Stromal cell of bone marrow (primary cell): ENCODE measurements at places on chromosomes 16 and 17.

DNA sequence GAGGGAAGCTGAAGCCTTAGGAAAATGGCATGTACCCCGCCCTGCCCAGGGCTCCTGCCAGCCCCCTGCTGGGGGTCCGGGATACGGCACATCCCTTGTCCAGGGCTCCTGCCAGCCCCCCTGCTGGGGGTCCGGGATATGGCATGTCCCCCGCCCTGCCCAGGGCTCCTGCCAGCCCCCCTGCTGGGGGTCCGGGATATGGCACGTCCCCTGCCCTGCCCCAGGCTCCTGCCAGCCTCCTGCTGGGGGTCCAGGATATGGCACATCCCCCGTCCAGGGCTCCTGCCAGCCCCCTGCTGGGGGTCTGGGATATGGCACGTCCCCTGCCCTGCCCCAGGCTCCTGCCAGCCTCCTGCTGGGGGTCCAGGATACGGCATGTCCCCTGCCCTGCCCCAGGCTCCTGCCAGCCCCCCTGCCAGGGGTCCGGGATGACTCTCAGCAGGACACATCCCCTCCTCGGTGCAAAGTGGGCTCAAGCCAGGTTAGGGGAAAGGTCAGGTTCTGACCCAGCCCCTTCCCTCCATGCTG, 43.2 kb downstream of the RPH3AL start:
- DNase-seq: no peak

DNA sequence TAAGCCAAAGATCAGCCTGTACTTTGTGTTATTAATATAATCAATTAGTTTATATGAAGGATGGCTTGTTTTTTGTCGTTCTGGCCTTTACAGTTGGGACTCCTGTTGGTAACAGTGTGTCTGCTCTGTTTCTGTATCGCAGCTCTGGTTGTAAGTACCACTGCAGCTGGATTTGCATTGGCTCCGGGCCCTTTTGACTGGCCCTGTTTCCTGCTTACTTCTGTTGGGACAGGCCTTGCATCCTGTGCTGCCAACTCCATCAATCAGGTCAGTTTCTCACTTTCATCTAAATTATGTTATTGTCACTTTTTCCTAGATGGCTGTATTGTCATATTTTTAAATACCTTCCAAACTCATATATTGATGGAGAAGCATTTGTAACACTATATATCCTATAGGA, 32.7 kb downstream of the COX10 start:
- DNase-seq: no peak

GRCh38 chr17:10698096-10698818, 863 bp downstream of the ADPRM start:
- peak; percentile 28 for DNase-seq

GRCh38 chr17:48484850-48485249, 46.0 kb downstream of the HOXB1 start:
- DNase-seq: peak; percentile 58

DNA sequence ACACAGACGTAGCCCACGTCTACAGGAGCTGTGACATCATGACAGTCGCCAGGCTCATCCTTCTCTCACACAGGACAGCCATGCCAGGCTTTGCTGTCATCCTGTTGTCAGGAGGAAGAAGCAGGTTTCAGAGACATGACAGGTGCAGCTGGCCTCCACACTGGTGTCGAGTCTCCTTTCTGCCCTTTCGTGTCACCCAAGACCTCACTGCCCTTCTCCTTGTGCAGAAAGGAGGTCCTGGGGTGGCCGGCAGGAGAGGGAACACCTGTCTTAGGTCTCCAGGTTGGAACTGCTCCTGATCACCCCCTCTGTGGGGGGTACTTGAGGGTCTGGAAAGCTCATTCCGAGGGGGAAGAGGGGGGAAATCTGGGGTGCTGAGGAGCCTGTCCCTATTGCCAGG, 41.6 kb upstream of the IRF8 start:
- no peak for DNase-seq

- DNase-seq: no peak
These were observed 75.3 kb upstream of the RPH3AL start for GRCh38 chr17:427891-428290.

GRCh38 chr16:57127037-57127763, 34.8 kb downstream of the CPNE2 start:
- no peak for DNase-seq

GRCh38 chr17:17236295-17237025, 508 bp downstream of the FLCN start:
- peak; percentile 22 for DNase-seq

- DNase-seq: no peak
These were observed 11.8 kb upstream of the CDC42EP4 start for GRCh38 chr17:73323409-73324159.

DNA sequence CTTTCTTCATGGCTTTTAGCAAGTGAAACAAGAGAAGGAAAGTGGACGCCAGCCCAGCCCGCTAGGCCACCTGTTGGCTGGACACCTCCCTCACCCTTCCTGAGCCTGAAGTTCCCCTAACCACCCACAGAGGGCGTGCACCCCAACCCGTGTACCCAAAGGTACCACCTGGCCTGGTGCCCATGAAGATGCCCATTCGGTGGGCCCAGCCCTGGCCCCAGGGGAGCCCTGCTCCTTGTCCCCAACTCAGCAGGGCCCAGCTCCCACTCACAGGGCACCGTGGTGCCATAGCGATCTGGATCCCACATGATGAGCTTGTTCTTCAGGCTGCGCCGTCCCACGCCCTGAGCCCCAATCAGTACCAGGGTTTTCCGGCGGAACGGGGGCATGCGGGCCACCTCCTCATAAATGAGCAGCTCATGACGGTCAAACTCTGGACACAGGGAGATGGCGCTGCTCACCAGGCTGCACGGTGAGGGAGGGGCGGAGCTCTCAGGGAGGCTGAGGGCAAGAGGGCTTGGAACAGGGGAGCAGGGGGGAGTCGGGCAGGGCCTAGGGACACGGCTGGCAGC, 26.8 kb downstream of the MPP2 start:
- DNase-seq: no peak

- no peak for DNase-seq
These were observed 13.1 kb downstream of the POLR2A start for GRCh38 chr17:7497228-7497627.

DNA sequence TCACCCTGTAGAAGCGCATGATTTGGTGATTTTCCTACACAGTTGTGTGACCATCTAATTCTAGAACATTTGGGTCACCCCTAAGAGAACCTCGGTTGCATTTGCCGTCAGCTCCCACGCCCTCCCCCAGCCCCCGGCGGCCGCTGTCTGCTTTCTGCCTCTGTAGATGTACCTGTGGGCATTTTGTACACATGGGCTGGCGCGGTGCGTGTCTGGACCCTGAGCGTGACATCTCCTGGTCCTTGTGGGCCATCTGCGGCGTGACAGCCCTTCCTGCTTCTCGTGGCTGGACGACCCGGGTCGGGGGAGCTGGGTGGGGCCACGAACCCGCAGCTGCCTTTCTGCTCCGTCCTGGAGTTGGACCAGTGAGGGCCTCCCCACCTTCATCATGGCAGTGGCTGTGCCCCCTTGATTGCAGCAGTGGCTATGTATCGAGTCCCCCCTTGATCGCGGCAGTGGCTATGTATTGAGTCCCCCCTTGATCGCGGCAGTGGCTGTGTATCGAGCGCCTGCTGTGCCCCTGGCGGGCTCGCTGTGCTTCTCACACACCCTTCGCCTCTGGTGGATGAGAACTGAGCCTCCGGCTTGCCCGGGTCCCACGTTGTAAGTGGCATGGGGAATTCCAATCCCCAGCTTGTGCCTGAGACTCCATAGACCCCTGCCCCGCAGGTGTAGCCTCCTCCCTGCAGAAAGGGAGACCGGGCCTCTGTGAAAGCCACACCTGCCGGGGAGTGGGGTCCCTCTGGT, 24.1 kb downstream of the GSE1 start:
- no peak for DNase-seq

DNA sequence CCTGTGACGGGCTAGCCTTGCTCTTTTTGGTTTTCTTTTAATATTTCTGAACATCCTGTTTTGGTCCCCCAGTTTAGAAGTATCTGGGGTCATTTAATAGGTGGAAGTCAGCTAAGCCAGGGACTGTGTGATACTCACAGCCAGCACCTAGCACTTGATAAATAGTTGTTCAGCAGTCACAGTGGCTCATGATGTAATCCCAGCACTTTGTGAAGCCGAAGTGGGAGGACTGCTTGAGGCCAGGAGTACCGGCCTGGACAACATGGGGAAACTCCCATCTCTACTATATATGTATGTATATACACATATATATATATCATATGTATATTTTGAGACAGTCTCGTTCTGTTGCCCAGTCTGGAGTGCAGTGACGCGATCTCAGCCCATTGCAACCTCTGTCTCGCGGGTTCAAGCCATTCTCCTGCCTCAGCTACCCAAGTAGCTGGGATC, 1.8 kb upstream of the ZNRF1 start:
- DNase-seq: no peak

- DNase-seq: peak; percentile 28
These were observed 2.3 kb upstream of the NT5M start for GRCh38 chr17:17300624-17301568.

DNA sequence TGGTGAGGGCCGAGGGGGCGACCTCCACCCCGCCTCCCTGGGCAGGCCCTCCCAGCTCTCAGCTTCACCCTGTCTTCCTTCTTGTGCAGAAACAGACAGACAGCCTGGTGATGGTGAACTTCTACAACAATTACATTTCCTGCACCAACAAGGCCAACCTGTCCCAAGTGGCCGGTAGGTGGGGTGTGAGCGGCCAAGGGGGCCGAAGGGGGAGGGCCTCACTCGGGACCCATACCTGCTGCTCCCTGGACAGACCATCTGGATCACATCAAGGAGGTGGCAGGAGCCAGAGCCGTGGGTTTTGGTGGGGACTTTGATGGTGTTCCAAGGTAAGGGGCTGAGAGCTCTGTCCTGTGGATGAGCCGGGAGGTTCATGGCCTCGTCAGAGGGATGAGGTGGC, 20.1 kb downstream of the CHMP1A start:
- no peak for DNase-seq

GRCh38 chr17:78643326-78643725, 66.1 kb upstream of the DNAH17 start:
- no peak for DNase-seq

- no peak for DNase-seq
These were observed 17.4 kb downstream of the CRK start for GRCh38 chr17:1438593-1439083.

- peak; percentile 31 for DNase-seq
These were observed 10.0 kb upstream of the CD300LD start for GRCh38 chr17:74601944-74602572.

DNA sequence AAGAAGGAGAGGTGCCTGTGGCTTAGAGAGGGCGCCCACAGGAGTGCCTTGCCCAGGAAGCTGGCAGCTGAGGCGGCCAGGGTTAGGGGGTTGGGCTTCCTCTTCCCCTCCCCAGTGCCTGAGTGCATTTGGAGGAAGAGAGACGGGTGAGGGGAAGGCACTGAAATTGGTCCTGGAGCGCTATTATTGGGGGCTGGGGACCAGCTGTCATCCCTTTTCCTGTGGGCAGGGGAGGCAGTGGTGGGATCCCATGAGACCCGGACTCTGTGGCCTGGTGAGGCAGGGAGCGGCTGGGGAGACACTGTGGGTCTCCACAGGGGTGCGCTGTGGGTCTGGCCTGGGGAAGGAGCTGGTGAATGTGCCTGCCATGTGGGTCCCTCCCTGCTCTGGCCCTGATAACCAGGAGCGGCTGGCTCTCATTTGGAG, 259.7 kb downstream of the SEC14L1 start:
- no peak for DNase-seq

DNA sequence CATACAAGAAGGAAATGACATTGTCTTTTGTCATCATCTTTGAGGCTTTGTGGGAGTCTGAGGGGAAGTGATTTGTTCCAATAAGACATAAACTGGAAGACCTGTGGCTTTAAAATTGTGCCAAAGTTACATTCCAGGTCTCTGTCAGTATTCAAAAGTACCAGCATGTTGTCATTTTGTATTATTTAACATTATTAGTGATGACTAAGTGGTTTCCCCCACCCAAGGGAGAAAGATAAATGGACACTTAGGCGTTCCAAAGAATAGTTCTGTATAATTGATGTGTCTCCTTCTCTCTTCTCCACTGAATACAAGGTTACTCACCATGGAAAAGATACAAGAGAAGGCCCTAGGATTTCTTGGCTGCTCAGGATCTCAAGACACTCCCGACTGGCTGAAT, 3.8 kb downstream of the CFAP97D1 start:
- DNase-seq: no peak

DNA sequence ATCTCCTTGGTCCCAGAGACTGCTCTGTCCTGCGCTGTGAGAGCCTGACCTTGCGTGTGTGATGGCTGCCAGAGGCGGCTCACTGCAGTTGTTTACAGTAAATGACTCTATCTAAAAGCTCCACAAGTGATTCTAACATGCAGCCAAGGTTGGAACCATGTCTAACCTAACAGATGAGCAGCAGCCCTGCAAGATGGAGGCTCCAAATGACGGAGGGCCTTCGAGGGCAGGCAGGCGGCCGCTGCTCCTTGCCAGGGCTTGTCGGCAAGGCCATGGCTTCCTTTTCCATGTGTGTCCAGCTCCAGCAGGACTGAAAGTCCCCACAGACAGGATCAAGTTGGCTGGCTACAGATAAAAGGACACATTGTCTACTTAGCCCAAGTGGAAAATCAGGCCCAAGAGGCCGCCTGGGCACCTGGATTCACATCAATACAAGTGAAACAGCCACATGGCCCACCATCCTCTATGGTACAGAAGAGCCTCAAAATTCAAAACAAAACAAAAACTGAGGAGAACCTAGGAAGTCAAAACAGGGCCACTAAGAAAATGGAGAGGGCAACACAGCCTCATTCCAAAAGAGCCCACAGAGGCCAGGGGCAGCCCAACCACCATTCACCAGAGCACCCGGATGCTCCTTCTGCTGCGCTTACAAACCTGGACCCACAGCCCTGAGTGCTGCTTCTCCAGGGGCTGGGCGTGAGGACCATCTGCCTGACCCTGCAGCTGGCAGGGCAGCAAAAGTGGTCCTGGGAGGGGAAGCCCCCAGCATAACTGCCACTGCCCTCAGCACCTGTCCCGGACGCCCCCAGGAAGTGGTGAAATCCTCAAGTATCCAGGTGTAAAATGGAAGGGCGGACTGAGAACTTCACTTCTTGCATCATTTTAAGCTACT, 65.0 kb downstream of the AMFR start:
- no peak for DNase-seq

GRCh38 chr17:39064819-39065218, 86.6 kb downstream of the PLXDC1 start:
- no peak for DNase-seq

DNA sequence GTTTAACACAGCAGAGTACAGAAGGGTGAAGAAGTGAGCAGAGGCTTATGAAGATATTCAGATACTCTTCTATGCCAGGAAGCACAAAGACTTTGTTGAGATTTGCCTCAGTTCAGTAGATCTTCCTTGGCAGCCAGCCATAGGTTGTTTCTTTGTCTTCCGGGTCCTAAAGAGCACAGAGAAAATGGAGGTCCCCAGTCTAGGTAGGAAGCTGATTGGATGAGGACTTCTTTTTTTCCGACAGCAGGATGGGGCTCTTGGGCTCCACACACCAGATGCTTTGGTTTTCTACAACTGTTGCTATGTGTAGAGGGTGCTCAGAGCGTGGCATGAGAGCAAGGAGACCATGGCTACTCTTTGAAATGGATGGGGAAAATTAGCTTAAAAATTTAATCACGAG, 8.3 kb upstream of the CDC6 start:
- no peak for DNase-seq
